ENCODE measurements at places on chromosomes 6 and 20.

DNA sequence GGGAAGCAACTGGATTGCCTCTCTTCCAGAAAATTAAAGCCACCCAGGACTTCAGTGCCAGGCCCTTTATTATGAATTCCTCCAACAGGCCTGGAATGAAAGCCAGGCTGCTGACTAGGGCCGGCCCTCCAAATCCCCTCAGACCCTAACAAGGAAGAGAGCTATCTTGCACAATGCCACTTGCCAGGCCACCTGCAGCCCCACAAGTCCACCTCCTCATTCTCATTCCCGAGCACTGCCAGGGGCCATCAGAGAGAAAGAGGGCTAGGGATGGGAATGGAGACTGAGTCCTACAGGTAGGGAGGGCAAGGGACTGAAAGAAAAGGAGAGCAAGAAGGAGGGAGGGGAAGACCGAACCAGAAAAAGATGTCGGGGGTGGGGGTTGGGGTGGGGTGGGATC, 86.5 kb downstream of the MRPL14 start:
- no peak for DNase-seq

GRCh38 chr6:10626154-10626741, 68.2 kb downstream of the C6orf52 start:
- DNase-seq, result no peak

DNA sequence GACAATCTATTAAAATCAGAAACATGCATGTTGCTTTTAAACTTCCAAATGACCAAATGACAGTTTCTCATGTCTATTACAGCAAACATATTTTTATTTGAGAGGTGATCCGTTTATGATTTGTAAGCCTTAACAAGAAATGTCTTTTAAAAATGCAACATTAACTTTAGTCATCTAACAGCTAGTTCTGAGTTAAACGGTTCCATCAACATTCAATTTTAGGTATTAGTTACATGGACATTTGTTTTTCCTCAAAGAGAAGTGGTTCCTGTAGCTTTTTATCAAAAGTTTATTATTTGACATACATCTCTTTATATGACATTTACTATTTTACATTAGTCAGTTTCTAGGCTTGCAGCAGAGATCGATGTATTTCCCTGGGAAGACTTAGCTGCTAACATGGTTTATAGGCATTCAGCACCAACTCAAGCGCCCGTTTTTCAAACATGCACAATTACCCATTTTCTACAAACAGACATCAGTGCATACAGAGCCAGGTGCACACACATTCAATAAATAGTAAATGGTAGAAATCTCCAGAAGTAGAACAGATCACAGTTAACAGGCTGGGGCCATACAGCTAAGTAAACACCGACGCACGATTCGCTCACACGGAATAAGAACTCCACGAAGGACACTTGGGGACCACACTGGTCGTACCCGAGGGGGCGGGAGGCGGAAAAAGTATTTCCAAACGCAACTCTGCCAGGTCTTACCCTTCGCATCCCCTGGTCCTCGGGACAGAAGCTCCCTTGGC, 882 bp downstream of the CNR1 start:
- DNase-seq, result no peak

GRCh38 chr6:75396005-75396800, 97.4 kb downstream of the FILIP1 start:
- no peak for DNase-seq

DNA sequence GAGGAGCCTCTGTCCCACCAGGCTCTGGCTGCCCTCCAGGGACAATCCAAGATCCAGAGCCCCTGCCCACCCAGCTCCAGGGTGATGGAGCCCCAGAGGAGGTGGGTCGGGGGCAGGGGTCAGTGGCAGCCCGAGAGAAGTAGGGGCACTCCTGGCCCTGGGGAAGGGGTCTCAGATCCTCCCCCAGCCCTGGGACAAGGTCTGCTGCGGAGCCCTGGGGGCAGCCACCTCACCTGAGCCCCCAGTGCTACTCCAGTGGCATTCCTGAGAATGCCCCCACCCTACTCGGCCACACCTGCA, 2.7 kb upstream of the LAMA5 start:
- no peak for DNase-seq

DNA sequence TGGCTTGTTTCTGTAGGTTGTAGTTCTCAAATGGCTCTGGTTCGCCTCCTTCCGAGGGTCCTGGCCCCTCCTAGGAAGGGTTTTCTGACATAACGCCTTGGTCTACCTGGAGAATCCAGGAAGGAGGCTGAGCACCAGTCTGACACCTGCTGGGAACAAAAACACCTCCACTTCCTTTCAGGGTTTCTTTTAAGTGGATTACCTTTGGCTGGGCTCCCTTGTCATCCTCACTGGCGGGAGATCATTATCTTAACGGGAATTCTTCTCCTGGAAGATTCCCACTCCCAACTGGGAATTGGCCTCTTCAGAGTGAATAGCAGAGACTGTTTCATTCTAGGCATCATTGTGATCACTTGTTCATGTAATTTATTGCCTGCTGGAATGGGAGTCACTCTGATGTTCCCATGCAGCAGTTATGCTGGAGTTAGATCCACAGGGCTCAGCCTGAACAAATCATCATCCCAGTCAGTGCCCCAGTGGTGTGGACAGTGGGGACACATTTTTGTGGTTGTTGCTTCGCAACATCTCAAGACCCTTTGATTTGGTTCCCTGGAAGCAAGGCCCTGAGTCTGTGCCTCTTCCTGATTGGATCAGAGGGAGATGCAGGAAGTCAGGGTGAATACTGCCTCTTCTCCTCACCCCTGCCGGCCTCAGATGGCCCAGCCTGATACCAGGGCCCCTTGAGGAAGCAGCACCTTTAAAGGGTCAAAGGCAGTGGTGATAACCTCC, 49.1 kb downstream of the LYRM2 start:
- no peak for DNase-seq

All from activated naive CD8-positive, alpha-beta T cell treated with anti-CD3 and anti-CD28 coated beads, Interleukin-2, amount 10 ng/mL, durations not matched to agents 7 days and 5 days (primary cell).